ENCODE measurements at places on chromosomes 6 and 20. TPM values are rescaled to one million over a fixed set of nuclear protein-coding genes. Genes with fewer than 3 reads are reported as not detected.

GRCh38 chr6:82078286-82078908 is 169.1 kb downstream of the IBTK start:
- no peak for DNase-seq

DNA sequence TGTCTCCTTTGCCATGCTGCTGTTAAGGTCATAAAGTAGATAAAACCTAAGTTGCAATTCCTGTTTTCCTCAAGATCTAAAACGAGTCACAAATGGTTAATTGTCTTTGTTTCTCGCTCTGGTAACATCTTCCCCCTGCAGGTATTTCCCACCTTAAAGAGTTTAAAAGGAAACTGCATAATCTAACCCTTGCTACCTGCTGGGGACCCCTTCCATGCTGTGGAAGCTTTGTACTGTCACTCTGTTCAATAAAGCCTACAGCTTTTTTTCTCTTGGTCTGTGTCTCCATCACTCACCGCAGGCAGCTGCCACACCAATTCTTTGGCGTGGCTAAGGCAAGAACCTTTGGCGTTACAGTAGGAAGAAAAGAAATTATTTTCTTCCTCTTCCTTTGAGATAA is 117.7 kb upstream of the GJE1 start:
- DNase-seq, result no peak

The DDX43 gene
- not detected for total RNA-seq

The RAET1L gene
- total RNA-seq, result not detected

The HTR1B gene
- 0.85 TPM for total RNA-seq

- no peak for DNase-seq
Observed at GRCh38 chr6:68046756-68047155, 588.3 kb upstream of the ADGRB3 start.

The EFCAB8 gene
- not detected for total RNA-seq

- peak; percentile 10 for DNase-seq
Observed at GRCh38 chr6:157710604-157711003, 112.4 kb upstream of the SNX9 start.

All from HFFc6 (cell line).